ENCODE measurements at places on chromosomes 2 and 18.

DNA sequence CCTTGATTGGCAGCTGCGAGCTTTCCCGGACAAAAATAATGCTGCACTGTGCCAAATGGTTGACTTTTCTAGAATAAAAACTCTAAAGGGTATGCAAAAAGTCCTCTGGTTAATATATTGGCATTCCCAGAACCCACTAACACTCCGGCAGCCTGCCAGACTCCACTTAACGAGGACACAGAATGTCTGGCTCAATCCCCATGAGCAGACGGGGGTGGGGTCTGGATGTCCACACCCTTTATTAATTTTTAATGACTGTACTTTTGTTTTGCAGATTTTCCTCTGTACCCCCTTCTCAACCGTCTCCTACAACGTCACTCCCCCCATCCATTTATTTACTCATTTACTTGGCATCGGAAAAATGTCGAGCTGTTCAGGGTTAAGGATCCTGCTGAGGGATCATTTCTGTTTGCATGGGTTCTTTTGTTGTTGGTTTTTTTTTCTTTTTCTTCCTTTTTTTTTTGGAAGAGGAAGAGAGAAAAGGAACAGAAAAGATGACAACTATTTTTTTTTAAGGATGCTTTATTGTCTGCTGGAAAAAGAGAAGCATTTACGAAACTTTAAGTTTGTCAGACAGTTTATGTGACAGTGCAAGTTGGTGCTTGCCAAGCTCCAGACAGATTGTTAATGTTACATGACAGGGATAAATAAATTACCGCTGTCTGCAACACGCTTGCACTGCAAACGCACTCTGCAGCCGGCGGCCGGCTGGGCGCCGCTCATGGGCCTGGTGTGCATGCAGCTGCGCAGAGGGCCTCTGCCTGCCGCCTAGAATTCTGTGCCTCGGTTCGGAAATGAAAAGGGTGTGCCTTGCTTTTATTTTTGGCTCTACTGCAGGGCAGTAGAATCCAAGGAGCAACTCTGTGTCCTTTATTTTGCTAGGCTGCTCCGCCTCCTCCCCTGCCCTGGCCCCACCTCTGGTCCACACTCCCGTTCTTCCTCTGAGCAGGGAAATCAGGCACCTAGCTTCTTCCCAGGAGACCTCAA, 3.6 kb downstream of the LDLRAD4 start:
- peak; percentile 79 for DNase-seq

GRCh38 chr18:37554399-37554787, 11.2 kb downstream of the CELF4 start:
- no peak for DNase-seq

GRCh38 chr2:73268830-73269685, 15.2 kb downstream of the FBXO41 start:
- DNase-seq: peak; percentile 85

DNA sequence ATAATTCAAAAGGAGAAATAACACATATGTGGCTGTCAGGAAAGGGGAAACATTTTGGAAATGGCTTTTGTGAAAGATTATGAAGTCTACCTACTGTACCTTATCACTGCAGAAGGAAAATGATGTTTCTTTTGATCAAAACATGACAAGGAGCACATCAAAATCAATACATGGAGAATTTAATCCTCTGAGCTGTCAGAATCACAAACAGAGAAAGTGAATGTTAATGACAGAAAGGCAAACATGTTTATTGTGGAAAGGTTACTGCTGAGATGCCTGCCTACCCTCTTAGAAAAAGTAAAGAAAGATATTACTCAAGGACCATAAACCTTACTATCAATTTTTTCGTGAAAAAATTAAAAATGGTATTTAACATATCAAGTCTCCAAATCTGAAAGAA, 794.5 kb upstream of the GYPC start:
- DNase-seq: no peak

DNA sequence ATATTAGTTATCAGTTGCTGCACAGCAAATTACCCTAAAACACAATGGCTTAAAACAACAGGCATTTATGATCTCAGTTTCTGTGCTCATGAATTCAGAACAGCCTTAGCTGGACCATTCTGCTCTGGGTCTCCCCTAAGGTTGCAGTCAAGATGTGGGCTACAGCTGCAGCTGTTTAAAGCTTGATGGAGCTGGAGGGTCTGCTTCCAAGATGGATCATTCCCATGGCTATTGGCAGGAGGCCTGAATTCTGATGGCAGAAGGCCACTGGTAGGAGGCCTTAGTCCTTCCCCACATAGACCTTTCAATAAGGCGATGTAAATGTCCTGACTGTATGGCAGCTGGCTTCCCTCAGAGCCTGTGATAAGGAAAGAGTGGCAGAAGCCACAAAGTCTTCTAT, 118.6 kb upstream of the SERPINE2 start:
- no peak for DNase-seq

GRCh38 chr18:61850756-61851155, 42.1 kb downstream of the RNF152 start:
- no peak for DNase-seq

DNA sequence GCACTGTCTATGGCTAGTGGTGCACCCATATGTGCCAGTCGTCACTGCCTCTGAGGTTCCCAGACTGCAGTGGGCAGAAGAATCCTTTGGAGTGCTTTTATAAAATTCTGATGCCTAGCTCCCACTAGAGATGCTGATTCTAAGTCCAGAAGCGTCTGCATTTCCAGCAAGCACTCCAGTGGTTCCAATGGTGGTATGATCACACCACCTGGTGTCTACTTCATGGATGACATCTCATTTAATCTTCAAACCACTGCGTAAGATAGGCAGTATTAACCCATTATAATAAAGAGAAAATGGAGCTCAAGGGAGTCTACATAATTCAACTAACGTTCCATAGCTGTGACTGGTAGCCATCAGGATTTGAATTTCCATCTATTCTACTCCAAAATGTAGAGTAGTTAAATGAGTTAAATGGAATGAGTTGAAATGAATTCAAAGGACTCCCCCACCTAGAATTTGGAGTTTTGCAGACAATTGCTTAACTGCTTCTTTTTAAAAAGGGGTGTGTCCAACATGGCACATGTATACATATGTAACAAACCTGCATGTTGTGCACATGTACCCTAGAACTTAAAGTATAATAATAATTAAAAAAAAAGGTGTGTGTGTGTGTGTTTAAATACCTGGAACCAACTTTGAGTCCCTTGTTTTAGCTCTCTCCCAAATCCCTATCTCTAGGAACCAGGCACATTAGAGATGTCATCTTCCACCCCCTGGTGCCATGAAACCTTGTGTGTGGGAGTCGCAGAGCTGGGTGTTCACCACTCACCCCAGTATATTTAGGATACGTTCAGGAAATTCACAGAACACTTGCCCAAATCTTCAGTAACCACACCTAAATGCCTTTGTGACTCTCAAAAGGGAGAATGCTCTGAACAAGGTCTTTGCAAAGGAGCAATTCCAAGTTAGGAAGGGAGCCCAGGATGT, 14.1 kb downstream of the LAMA3 start:
- no peak for DNase-seq

DNA sequence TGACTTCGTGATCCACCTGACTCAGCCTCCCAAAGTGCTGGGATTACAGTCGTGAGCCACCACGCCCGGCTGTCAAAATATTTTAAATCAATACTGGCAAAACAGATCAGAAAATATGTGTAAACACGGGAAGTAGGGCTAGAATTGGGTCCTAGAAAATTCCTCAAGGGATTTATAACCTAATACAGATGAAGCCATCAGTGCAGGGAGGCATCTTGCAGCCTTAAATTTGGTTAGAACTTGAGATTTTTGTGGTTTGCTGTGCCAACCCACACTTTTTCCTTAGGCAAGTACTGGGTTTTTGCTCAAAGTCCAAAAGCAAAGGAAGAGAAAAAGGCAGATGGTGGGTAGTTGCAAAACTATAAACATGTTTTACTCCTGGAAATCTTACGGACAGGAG, 33.7 kb upstream of the NFE2L2 start:
- DNase-seq: no peak

- DNase-seq: no peak
These were observed 5.4 kb downstream of the CD302 start for GRCh38 chr2:159792599-159792998.

DNA sequence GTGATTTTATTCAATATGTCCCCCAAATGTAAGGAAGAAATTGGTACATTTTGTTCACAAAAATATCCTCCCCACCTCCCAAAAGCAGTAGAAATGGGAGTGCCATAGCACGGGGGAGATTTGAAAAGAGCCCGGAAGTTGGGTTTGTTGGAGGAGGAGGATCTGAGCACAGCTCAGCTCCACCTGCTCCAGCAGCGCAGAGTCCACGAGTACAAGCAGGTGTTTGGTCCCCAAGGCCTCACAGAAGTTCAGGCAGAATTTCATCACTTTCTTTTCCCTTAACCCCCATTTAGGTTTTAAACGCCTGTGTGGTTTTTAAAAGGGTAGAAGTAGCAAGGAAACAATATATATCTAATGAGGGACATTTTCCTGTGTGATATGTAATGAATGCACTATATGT, 56.0 kb downstream of the TRAPPC12 start:
- peak; percentile 28 for DNase-seq

- no peak for DNase-seq
These were observed 26.0 kb downstream of the STK25 start for GRCh38 chr2:241482126-241482955.

DNA sequence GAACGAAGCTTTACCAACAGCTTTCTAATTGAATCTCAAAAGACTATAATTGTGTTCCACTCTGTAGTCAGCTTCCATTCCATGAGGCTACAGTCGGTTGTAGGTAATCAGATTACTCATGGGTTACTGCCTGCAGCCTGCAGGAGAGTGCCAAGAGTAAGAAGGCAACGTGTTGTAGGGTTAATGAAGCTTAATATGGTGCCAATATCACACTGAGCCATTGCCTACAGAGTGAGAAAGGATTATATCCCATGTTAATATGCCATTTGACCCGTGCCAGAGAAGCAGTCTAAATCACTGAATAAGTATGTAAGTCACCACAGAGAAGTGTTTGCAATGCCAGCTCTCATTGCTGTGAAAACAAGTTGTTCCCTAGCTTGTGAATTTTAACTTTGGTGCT, 734.5 kb upstream of the ACVR2A start:
- no peak for DNase-seq

- no peak for DNase-seq
These were observed 77.1 kb upstream of the SLC39A10 start for GRCh38 chr2:195579776-195580555.

DNA sequence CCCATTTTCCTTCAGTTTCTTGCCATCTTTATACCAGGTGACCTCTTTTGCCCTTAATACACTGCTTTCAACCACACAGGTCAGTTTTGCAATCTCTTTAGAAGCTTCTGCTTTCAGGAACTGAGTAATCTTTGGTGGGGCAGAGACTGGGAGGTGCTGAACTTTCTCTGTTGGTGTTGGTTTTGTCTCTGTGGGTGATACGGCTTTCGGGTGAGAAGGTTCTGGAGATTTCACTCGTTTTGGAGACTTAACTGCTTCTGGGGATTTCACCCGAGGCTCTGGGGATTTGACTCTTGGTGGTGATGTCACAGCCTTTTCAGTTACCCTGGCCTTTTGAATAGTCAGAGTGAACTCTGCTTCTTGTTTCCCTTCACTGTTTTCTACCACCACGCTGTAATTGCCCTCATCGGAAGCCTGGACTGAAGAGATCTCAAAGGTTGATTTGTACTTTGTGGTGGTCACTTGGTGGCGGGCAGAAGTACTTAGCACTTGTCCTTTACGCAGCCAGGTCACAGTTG, 50.4 kb downstream of the PLEKHA3 start:
- DNase-seq: no peak

DNA sequence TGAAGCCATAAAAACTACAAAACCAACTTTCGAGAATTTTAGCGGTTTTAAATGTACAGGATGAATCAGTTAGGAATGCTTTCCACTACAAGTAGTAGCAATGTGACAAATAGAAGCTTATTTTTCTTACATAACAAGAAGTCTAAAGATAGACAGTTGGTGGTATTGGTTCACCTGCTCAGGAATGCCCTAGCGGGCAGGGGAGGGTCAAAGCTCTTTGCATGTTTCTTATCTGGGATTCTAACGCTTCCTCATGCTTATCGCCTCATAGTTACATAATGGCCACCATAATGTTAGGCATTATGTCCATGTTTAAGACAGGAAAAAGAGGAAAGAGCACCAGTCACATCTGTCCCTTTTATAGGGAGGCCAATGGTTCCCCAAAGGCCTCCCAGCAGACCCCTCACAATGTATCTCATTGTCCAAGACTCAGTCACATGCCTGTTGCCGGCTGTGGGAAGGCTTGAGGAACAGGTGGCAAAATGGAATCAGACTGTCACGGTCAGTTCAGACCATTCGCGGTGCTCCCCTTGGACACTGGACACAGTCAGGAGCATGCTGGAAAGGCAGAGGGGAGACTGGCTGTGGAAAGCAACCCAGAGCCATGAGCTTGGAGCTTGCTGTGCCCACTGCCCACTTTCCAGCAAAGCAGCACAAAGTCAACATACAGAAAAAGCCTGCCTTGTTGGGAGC, 69.4 kb upstream of the ODC1 start:
- DNase-seq: no peak

All from NCI-H1105 (cell line).